ENCODE measurements at places on chromosomes 6 and 20.

- no peak for DNase-seq
These were observed 121.5 kb upstream of the FOXQ1 start for GRCh38 chr6:1190366-1190765.

DNA sequence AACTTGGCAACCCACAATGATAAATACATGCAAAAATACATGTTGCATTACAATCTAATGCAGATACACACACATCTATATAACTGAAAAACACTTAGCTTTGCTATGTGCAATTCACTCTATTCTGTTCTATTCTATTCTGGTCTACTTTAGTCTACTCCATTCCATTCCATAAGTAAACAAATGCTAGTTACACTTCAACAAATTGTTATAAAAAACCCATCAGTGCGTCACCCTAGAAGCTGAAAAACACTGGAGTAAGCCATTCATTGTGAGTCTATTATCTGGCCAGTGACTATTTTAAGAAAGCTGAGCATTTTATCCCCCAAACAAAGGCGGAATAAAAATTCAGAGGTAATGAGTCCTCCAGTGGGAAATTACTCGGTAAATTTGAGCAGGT lies 315.7 kb upstream of the EPHA7 start:
- no peak for DNase-seq

DNA sequence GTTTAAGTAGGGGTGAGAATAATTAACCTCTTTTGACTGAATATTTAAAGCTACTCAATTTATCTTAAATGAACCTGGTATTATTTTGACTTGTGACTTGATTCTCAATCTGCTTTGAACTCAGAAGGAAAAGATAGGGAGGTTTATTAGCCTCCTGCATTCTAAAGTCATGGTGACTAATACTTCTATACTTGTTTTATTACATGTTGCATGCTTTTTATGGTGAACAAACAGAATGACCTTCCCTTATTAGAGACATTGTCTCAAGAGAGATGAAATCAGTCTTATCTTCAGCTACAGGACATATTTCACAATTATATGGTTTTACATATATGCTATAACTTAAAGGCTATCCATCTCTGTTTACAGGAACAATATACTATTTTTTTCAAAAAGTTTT lies 336.9 kb downstream of the KHDRBS2 start:
- DNase-seq, result no peak

DNA sequence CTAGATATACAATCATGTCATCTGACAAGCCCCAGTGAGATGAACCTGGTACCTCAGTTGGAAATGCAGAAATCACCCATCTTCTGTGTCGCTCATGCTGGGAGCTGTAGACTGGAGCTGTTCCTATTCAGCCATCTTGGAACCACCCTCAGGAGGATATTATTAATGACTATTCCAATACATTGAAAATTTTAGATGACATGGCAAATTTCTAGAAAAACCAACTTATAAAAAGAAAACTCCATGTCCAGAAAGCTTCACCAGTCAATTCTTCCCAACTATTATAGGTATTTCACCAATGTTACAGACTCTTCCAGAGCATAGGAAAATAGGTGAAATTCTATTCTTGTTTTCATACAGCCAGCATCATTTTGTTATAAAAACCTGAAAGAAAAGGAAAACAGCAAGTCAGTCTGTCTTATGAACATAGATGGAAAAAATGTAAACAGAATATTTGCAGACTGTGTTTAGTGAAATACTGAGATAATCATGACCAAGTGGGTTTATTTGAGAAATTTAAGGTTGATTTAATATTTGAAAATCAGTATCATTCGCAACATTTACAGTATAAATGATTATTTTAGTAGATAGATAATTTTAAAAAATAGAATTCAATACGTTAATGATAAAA lies 43.3 kb downstream of the ATRN start:
- no peak for DNase-seq

DNA sequence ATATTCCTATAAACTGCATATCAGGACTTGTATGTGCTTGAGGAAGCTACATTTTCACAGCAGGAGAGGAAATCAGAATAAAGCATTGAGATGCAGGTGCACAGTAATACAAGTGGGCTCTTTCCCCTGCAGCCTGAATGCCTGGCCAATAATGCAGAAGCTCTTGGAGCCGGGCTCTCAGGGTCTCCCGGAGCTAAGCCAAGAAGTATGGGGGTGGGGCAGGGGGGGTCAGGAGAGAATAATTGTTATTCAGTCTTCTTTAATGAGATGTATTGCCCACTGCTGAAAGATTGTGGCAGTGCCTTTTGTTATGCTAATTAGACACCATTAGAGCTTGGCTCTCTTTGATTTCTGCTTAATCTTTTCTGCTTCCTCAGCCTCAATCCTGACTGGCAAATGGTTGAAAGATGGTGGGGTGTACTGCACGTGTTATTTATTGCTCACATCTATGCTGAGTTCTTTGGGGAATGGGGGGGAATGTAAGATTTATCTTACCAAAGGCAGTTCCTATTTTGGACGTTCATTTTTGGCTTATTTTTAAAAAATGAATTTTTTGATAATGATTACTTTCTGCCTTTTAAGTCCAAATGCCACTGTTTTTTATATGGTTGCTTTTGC lies 407.6 kb upstream of the SOX4 start:
- no peak for DNase-seq

GRCh38 chr6:83096791-83097190 lies 29.3 kb downstream of the DOP1A start:
- DNase-seq, result no peak

GRCh38 chr6:25706314-25707014 lies 48.1 kb upstream of the SLC17A4 start:
- no peak for DNase-seq

DNA sequence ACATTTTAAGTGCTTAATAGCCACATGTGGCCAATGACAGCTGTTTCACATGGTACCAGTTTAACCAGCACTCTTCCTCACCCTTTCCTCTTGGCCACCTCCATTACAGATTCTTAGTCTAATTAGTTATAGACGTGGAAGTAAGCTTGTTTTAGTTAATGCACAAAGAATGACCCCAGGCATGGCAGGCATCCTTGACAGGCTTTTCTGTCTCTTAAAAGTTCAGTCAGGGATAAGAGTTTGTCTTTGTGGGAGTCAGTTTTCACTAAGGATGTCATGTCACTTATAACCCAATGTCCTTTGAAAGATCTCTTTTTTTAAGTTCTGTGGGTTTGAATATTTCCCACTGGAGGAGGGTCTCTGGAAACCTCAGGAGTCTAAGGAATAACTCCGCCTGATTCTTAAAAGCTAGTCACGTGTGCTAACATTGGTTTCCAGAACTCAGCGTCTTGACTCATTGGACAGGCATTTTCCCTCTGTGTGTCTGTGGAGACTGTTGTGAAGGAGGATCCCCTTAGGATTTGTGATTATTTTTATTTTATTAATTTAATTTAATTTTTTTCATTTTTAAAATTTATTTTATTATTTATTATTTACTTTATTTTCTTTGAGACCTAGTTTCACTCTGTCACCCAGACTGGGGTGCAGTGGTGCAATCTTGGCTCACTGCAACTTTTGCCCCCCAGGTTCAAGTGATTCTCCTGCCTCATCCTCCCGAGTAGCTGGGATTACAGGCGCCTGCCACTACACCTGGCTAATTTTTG lies 171.4 kb downstream of the ZFAND3 start:
- no peak for DNase-seq

- DNase-seq, result no peak
These were observed 7.1 kb downstream of the TRIM26 start for GRCh38 chr6:30206152-30206551.

All from GF-D8 (cell line).